ENCODE measurements at places on chromosomes 5 and 9. TPM values are rescaled to one million over a fixed set of nuclear protein-coding genes. Genes with fewer than 3 reads are reported as not detected.

GRCh38 chr5:147860641-147861025 is 17.9 kb upstream of the SCGB3A2 start:
- DNase-seq, result no peak

GRCh38 chr5:35205606-35206005 is 24.7 kb downstream of the PRLR start:
- no peak for DNase-seq

Gene ZNF658
- total RNA-seq, result 2.3 TPM

Gene LTC4S
- total RNA-seq, result 1.5 TPM

GRCh38 chr9:11821306-11821975 is 871.7 kb upstream of the TYRP1 start:
- no peak for DNase-seq

- no peak for DNase-seq
These were observed 237.9 kb downstream of the CACNA1B start for GRCh38 chr9:138115506-138115905.

DNA sequence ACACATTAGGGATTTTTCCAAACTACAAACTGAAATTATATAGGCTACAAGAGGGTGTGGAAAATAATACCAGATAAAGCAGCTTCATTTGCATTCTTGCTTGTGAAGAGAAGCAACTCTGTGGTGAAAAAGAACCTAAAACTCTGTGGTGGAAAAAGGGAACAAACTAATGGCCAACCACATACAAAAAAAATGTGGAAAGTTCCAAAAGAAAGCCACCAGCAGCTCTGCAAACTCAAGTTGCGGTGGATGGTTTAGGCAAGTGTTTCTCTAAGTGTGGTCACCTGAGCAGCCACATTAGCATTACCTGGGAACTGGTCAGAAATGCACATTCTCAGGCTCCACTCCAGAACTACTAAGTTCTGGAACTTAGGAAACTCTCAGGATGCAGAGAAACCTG is 586.4 kb downstream of the ACTL7B start:
- DNase-seq, result no peak

Gene SPATA31A3
- total RNA-seq, result not detected

Gene CDH18
- total RNA-seq, result not detected
